Stimulated activated CD4-positive, alpha-beta T cell treated with anti-CD3 and anti-CD28 coated beads, TNF-alpha, amount 100 ng/mL, for 24 hours (primary cell): ENCODE measurements at places on chromosomes 12 and 14.

DNA sequence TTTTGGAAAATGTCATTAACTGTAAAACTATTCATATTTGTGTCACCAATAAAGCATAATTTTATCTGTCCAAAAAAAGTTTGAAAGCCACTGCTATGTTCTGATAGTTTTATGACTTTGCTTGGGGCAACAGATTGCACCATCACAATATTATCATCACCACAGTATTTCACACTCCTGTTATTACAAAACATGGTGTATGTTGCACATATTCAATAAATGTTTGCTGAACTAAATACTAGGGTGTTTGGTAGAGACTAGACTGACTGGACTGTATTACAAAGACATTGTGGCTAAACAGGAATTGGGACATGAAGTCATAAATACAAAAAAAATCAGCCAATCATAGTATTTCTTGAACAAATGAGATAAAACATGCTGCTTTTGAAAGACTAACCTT lies 55.1 kb downstream of the PAWR start:
- no peak for DNase-seq

DNA sequence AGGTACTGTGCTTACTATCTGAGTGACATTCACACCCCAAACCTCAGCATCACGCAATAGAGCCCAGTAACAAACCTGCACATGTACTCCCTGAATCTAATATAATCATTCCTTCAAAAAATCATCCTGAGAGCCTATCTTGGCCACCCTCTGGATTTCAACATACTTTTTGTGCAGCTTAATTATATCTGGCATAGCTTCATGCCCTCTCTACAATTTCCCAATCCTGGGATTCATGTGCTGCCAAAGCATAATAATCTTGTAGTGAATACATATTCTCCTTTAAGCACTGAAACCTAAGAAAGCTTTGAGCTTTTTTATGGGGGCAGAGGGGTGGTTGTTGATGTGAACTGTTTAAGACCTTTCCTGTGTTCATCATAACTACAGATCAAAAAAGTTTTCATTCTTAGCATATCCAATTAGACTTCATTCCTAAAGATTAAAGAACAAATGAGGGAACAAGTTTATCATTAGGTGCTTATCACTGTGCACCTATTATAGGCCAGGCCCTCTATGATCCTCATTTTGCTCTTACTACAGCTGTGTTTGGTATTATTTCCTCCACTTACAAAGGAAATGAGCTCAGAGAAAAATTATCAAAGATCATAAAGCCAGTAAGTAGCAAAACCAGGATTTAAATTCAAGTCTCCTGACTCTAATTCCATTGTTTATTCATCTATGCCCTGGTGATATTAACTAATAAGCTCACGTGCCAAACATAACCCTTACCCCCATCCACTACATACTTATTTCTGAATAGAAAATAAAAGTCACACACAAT lies 51.2 kb downstream of the SINHCAF start:
- no peak for DNase-seq

- no peak for DNase-seq
Observed at GRCh38 chr12:262817-263216, at the start of gene SLC6A13. TSS of gene SLC6A13 (minus strand) at chr12:262836. CDS start at chr12:260052, 2,784 bp downstream.

GRCh38 chr14:61416591-61416990 lies 95.2 kb downstream of the PRKCH start:
- DNase-seq = no peak

GRCh38 chr12:113130457-113131135 lies 5.0 kb downstream of the RASAL1 start:
- no peak for DNase-seq

DNA sequence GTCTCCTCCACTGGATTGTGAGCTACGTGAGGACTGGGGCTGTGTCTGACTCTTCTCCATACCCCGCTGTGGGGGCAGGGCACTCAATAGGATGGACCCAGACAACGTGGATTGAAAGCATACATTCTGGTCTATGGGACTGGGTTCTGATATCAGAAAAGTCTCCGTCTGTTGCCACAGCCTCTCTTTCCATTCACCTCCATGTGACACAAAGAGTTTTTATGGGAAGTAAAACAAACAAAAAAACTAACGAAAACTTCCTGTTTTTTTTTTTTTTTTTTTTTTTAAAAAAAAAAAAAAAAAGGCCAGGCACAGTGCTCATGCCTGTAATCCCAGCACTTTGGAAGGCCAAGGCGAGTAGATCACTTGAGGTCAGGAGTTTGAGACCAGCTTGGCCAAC lies 44.7 kb downstream of the SLC8A3 start:
- no peak for DNase-seq

DNA sequence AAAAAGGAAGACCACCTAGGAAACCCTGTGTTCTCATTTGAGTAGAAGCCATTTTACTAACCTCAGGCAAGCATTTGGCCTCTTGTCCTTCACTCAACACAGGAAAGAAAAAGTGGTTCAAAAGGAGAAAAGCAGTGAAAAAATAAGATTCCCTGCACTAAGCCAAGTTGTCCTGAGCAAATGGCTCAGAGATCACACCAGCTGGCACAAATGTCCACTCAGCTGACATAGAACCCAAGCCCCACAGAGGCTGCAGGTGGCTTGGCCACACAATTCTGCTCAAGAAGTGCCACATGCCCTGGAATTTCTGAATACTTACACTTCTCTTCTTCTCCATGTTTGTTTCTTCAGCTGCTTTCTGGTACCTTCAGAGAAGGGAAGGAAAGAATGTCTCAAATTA lies 52.0 kb downstream of the LIMA1 start:
- no peak for DNase-seq
